Stimulated activated naive CD8-positive, alpha-beta T cell treated with anti-CD3 and anti-CD28 coated beads, Interleukin-15, amount 100 ng/mL, for 72 hours (primary cell): ENCODE measurements at places on chromosomes 3 and 15.

GRCh38 chr3:197487911-197488391 is 67.8 kb downstream of the BDH1 start:
- no peak for DNase-seq

- no peak for DNase-seq
Observed at GRCh38 chr15:80289528-80290495, 37.8 kb upstream of the CTXND1 start.

DNA sequence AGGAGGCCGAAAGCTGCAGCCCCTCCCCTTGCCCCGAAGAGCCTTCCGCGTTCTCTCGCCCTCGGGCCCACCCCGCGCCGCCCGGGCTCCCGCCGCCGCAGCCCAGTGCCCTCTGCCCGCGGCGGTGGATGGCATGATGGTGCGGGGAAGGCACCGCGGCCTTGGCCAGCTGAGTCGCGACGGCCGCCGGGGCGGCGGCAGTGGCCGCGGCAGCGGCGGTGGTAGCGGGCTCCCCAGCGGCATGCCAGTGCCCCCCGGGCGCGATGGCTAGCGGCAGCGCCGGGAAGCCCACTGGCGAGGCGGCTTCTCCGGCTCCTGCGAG is 1.2 kb downstream of the TLNRD1 start:
- no peak for DNase-seq

- no peak for DNase-seq
Observed at GRCh38 chr3:124119056-124119716, 127.3 kb upstream of the ROPN1 start.

GRCh38 chr15:101441696-101442095 is 47.8 kb downstream of the PCSK6 start:
- DNase-seq, result no peak

DNA sequence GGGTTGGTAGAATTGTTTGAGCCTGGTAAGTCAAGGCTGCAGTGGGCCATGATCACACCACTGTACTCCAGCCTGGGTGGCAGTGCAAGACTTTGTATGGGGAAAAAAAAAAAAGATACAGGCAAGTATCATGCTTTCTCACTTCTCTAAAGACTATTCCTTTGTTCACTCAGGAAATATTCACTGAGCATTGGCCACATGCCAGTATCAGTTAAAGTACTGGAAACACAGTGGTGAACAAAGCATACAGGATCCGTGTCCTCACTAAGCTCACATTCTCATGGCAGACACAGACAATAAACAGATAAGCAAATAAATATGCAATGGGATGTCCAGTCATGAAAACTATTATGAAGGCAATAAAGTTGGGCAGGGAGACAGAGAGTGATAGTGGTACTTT is 5.1 kb upstream of the MTHFS start:
- DNase-seq, result no peak

DNA sequence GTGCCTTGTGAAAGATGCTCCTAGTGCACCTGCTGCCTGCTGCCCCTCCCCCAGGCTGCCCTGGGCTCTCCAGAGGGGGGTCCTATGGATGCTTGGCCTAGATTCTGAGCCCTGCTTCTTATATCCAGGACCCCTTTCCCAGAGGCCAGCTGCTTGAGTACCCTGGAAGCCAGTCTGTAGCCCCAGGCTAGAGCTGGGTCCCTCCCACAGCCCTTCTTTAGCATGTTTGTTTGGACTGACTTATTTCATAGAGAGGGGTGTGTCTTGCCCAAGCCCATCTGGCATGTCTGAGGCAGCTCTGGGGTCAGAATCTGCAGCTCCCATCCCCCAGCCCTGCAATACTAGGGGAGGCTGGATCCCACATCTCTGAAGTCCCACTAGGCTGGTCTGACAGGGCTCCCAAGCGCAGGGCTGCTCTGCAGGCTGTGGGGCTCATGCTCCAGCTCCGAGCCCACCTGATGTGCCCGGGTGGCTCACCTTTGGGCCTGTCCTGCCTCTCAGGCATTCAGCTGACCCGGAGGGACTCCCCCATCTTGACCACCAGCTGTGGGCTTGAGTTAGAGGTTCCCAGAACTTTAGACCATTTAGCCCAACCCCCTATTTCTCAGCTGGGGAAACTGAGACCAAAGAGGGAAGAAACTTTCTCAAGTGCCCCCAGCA is 3.1 kb downstream of the CHRNB4 start:
- DNase-seq, result no peak

GRCh38 chr3:123511726-123512125 is 62.8 kb upstream of the ADCY5 start:
- no peak for DNase-seq

DNA sequence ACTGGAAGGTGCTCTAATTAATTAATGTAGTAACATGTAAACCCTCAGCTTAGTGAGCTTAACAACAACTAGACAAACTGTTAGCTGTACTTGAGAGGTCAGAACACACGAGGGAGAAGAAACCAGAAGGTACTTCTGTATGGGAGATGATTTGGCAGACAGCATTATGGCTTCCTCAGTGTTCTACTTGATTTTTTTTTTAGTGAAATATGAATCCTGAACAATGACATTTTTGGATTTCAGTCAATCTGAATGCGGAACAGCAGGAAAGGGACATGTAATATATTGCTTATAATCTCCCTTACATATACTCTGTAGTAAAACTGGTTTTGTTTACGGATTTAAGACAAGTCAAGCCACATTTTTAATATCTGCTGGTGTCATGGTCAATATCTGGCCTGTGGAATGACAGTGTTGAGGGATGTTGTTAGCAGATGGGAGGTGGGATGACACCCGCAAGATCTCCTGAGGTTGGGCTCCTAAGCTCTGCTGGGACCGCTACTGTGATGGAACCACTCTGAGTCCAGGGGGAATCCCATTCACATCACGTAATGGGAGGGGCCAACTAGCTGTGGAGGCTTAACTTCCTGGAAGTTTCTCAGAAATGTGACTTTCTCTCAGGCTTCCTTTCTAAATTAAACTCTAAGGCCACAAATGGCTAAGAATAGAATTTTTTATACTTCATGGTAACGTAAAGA is 18.7 kb downstream of the TNFAIP8L3 start:
- no peak for DNase-seq

- DNase-seq, result no peak
Observed at GRCh38 chr15:83767741-83768140, 113.8 kb downstream of the ADAMTSL3 start.

- DNase-seq, result no peak
Observed at GRCh38 chr3:120449701-120450599, 842 bp downstream of the FSTL1 start.

DNA sequence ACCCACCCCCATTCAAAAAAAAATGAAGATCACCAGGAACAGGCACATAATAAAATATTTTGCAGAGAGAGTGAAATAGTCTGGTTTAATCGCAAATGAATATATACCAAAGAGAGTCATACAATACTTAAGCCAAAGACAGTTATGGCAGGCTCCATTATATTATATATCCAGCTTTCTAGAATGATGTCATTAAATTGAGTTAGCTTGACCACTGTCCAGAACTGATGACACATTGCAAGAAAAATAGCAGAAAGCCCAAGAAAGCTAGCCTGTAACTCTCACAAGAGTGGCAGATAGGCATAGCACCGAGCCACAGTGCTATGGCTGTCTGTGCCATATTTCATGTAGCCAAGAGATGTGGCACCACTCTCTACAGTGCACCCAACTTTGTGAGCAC is 231.9 kb upstream of the SEMA6D start:
- no peak for DNase-seq

GRCh38 chr3:63128380-63128779 is 149.7 kb upstream of the SYNPR start:
- no peak for DNase-seq

DNA sequence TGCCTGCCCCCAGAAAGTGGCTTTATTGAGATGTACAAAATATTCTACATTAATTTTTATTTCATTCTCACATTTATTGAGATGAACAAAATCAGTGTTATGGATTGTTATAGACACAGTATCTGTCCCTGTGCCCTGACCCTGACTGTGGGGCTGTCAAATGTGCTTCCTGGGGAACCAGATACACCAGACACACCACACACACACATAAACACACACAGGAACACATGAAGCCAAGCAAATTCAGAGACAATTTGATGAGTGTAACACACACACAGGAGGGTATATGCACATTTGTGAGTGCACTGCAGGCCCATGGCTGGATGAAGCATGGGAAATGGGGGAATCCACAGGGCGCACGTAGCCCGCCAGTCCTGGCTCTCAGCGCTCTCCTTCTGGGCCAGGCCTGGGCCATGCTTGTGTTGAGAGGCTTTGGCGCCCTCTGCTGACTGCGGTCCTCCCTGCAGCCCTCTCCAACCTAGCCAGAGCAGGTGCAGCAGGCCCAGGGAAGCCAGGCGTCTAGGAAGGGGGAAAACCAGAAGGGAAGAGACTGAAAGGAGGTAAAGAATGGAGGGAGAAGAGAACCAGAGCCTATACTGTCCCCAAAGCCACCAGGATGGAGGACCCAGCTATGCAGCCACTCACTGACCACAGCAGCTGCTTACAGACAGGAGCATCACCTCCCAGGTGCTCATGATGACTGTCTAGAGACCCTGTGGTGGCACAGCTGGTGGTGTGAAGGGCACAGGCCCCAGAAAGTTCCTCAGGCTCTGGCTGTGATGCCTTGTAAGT is 18.0 kb upstream of the LOXL1 start:
- DNase-seq, result peak; percentile 73

GRCh38 chr15:78875107-78875914 is 2.6 kb downstream of the MORF4L1 start:
- DNase-seq, result no peak

DNA sequence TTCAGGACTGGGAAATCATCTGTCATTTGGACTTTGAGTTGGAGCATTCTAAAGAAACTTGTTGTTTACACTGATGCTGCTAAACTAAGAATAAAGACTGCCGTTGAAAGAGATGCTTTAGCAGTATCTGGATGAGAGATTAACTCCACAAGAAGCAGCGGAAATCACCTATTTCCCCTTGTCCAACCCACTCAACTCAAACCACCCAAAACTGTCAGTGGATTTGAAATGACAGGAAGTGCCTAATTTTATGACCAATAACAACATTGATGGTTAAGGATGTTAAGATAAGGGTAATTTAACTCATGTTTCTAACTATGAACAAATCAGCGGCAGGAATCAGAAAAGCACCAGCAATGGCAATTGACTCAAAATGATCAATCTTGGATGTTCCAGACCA is 110.8 kb upstream of the NR2F2 start:
- no peak for DNase-seq

DNA sequence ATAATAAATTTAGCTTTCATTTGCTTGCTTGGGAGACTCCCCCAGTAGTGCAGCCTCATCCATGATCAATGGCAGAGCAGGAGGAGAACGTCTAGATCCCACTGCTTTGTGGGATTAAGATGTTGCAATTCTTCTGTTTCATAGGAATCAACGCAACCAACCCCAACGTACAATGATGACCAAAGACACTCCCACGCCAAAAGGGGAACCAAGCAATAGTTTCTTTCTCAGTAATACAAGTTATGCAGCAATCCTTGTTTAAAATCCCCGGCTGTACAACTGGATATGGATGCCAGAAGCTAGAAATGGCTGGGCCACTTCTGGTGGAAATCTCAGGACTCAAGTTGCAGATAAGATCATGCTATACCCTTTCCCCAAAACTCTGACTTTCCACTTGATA is 411.2 kb downstream of the VPS13C start:
- no peak for DNase-seq

DNA sequence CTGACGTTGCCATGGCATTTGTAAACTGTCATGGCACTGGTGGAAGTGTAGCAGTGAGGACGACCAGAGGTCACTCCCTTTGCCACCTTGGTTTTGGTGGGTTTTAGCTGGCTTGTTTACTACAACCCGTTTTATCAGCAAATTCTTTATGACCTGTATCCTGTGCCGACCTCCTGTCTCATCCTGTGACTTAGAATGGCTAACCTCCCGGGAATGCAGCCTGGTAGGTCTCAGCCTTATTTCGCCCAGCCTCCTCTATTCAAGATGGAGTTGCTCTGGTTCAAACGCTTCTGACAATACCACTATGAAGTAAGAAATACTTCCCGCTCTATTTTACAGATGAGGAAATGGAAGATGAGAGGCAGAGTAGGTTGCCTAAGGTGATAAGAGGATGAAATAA is 16.6 kb downstream of the PAQR9 start:
- DNase-seq, result no peak

DNA sequence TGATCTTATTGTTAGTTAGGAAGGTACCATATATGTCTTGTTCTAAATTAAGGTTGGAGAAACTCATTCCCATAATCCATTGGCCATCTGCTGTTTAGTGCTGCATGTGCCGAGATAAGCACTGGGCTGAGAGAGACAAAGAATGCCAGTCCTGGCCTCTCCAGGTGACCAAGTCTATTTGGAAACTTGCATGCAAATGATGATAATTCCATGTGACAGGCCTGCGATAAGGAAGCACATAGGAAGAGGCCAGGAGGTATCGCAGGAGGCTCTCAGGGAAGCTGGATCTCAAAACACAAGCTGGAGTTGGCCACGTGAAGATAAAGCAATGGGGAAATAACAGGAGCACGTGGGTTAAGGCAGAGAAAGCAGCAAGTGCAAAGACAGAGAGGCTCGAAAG is 39.7 kb downstream of the MYO5C start:
- DNase-seq, result no peak

- DNase-seq, result no peak
Observed at GRCh38 chr15:67370206-67370954, 115.8 kb downstream of the IQCH start.

- DNase-seq, result peak; percentile 40
Observed at GRCh38 chr15:23687143-23687470, at the start of gene NDN. Gene NDN, minus strand, starts transcription at chr15:23687305. Its CDS starts 88 bp downstream, at chr15:23687217.

DNA sequence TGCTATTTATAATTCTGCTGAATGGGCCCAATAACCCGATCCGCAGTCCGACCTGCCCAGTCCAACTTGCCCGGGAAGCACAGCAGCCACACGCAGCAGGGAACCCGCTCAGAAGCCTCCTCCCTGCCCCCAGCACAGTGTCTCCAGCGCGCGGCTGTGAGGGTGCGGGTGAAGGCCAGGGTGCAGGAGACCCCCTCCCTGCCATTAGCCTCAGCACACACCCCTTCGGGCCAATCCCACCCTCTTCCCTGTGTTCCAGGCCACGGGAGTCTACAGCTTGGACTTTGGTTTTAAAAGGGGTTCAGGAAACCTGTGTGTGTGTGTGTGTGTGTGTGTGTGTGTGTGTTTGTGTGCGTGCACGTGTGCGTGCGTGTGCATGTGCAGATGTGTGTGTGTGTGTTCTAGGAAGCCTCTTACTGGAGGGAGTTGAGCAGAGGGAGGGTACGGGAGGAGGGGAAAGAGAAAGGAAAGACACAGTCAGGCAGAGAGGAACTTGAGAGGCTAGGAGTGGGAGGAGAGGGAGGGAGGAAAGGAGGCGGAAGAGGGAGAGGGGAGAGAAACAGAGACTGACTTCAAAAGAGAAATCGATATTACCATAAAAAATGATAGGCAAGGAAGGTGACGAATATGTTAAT is 34.2 kb downstream of the ATP2B2 start:
- no peak for DNase-seq

- peak; percentile 42 for DNase-seq
Observed at GRCh38 chr3:160413613-160414248, 14.3 kb downstream of the SMC4 start.

- DNase-seq, result no peak
Observed at GRCh38 chr15:63345391-63345752, 36.3 kb downstream of the CA12 start.

- DNase-seq, result no peak
Observed at GRCh38 chr3:182692021-182692420, 101.3 kb upstream of the ATP11B start.

GRCh38 chr3:48404440-48405342 is 25.2 kb downstream of the PLXNB1 start:
- DNase-seq, result no peak
